ENCODE measurements at places on chromosomes 11 and 22. TPM values are rescaled to one million over a fixed set of nuclear protein-coding genes. Genes with fewer than 3 reads are reported as not detected.

DNA sequence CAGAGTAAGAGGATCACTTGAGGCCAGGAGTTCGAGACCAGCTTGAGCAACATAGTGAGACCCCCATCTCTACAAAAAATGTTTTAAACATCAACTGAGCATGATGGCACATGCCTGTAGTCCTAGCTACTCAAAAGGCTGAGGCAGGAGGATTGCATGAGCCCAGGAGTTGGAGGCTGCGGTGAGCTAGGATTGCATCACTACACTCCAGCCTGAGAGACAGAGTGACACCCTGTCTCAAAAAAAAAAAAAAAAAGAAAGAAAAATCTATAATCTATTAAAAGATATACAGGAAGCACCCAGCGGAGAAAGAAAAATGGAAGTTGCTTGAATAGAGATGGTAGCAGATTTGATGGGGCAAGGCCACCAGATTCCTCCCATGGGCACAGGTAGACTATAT is 61.8 kb downstream of the FAM83F start:
- no peak for DNase-seq

GRCh38 chr11:130834886-130835285 is 81.4 kb downstream of the SNX19 start:
- DNase-seq: no peak

GRCh38 chr22:50683994-50684371 is 11.4 kb downstream of the SHANK3 start:
- DNase-seq: no peak

- DNase-seq: no peak
Measured at GRCh38 chr22:48043581-48043980, 1281.1 kb downstream of the TBC1D22A start.

Gene NPAS4
- not detected for total RNA-seq

GRCh38 chr11:64870176-64870892 is 8.1 kb downstream of the EHD1 start:
- DNase-seq: peak; percentile 17

DNA sequence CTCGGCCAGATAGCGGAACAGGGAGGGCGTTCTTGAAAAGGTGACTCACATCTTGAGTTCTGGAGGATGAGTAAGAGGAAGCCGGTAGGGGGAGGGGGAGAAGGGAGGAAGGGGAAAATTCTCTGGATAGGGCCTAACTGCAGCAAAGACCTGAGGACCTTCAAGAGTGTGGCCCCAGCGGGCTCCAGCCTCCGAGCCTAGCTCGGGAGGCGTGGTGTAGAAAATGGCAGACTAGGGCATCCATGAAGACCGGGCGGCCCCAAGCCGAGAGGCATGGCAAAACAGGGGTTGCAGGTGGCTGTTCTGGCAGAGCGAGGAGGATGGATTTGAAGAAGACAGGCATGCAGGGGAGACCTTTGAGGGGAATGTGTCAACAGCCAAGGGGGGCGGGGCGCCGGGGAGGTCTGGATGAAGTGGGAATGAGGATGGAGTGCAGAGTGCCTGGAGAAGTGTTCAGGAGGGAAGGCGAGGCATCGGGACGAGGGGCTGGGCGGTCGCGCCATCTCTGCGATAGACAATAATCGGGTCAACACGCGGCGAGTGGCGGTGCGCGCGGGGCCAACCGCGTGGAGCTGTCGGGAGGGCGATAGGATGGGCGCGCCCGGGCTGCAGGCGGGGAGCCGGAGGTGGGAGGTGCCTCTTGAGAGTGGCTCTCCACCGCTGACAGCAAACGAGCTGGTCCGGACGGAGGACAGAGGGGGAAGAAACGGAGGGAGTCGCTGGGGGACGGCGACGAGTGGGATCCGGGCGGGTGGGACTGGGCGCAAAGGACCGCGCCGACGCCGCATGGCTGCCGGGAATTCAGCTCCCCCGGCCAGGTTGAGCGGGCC is 40.0 kb upstream of the CREB3L1 start:
- DNase-seq: peak; percentile 47

Gene SCO2
- total RNA-seq: 5.5 TPM

DNA sequence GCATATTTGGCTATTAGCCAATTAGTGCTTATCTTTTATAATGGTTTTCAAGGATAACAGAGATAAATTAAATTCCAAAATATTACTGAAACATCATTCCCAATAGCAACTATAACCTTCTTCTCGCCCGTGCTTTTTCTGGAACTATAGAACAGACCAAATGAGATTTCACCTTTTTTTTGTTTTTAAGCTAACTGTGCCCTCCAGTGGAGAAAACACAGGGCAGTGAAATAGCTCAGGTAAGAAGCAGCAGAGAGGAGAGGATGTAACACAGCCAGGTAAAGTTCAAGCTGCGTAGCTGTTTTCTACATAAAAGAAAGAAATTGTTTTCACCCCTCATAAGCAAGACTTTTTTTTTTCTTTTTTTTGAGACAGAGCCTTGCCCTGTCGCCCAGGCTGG is 28.2 kb downstream of the HSD17B12 start:
- no peak for DNase-seq

DNA sequence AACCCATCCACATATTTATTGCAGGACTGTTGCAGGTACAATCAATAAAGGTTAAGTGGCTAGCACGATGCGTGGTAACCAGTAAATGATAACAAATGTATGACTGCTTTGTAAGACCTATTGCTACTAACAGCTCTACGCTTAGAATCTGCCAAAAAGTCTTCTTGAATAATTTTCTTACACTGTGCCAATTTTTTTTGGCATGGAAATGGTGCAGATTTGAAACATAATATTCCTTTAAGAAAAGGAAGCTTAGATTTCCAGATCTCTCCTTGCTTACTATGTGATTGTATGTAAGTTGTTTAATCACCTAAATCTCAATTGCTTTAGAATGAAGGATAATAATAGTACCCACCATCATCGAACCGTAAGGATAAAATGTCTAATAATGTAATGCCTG is 192.0 kb downstream of the LRRC4C start:
- no peak for DNase-seq

- peak; percentile 71 for DNase-seq
Measured at GRCh38 chr11:67351275-67352005, 1.9 kb downstream of the POLD4 start.

GRCh38 chr22:32699001-32699582 is 102.4 kb upstream of the TIMP3 start:
- peak; percentile 15 for DNase-seq

Gene SMTN
- 60.3 TPM for total RNA-seq

DNA sequence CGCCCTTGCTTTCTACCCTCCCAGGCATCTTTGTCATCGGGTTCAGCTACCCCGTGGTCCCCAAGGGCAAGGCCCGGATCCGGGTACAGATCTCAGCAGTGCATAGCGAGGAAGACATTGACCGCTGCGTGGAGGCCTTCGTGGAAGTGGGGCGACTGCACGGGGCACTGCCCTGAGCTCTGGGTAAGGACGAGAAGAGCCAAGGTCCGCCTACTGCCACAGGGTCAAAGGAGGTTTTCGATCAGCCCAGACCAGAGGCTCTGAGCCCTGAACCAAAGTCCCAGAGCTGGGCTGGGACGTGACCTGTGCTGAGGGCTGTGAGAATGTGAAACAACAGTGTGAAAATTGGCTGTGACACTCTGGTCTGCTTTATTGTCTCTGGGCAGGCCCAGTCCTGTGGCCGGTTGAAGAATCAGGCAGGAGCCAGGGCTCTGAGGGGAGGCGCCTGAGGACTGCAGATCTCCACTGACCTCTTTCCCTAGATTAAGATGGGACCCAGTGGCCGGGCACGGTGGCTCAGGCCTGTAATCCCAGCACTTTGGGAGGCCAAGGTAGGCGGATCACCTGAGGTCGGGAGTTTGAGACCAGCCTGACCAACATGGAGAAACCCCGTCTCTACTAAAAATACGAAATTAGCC is 6.5 kb upstream of the GALR3 start:
- no peak for DNase-seq

Gene TIGD3
- not detected for total RNA-seq

DNA sequence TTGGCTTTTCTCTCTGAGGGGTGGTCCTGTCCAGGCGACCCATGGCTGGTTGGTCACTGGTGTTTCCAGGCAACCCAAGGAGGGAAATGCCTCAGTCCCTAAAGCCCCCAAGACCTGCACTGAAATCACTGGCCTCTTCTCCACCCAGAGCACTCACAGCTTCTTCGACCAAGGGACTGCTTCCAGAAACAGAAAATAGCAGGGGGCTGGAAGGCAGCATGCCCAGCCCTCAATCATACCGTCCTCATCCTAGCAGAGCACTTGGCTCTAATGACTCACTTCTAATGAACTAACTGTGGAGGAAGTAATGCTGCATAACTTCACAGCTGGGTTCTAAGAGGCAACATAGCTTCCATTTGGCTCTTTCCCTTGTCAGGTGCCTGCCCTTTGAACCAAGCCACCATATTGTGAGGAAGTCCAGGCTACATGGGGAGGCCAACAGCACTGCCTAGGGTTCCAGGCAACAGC is 27.6 kb downstream of the DKK3 start:
- DNase-seq: no peak

Gene NFAM1
- total RNA-seq: 0.89 TPM

DNA sequence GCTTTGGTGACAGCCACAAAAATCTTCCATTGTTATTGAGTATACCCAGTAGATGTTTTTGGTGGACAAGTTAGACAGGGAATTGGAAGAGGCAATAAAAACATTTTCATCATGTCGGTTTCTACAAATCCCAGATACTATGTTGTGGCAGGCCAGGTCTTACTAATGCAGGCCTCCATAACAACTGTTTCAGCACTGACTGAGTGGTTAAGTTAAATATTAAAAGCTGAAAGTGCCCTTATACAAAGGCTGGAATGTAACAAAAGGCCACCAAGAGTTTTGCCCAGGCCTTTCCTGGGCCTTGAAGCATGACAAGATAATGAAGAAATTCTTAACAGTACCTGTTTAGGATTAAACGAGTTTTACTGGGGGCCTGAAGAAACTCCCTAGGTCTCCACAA is 29.3 kb downstream of the DMC1 start:
- DNase-seq: no peak

- DNase-seq: no peak
Measured at GRCh38 chr11:85724748-85725465, 38.9 kb upstream of the CCDC89 start.

DNA sequence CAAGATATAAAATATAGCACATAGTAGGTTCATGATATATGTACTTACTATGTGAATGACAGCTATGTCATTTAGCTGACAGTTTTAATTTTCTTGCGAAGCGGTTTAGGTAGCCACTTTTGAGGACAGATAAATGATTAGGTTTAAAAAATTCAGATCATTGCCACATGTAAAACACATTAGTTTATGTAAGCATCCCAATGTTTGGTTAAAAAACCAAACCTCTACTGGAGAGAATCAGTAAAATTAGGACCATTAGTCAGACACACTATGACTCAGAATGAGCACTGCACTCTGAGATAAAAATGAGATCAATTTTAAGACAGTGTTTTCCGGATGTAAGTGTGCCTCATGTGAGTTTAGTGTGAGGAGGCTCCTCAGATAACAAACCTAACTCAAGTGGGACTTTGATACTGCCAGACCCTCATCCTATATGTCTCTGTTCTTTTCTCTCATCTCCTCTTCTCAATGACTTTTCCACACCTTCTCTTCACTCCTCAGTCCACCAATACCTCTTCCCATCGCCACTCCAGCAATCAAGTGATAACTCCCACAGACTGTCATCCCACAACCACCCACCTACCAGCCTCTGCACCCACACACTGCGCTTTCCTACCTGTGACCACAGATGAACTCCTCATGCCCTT is 6.8 kb upstream of the OR2AT4 start:
- no peak for DNase-seq

DNA sequence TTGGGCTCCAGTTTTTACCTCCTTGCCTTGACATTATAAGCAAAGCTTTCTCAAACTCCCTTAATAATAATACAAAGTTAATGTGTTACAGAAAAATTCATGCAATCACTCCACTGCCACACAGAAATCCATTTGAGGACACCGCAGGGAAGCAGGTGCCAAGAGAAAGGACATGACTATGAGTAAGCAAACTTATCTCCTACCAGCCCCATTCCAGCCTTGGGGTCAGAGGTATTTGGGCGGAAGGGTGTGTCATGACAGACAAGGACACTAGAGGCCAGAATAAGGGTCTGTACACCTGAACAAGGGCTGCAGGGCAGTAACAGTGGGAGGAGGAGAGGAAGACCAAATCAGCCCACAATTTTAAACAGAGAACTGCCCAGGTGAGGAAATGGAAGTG is 5.9 kb downstream of the GNG3 start:
- no peak for DNase-seq

GRCh38 chr22:38327805-38328204 is 10.6 kb upstream of the CSNK1E start:
- no peak for DNase-seq

GRCh38 chr11:116217006-116217405 is 555.8 kb downstream of the BUD13 start:
- DNase-seq: peak; percentile 33

Gene NNMT
- 459 TPM for total RNA-seq

DNA sequence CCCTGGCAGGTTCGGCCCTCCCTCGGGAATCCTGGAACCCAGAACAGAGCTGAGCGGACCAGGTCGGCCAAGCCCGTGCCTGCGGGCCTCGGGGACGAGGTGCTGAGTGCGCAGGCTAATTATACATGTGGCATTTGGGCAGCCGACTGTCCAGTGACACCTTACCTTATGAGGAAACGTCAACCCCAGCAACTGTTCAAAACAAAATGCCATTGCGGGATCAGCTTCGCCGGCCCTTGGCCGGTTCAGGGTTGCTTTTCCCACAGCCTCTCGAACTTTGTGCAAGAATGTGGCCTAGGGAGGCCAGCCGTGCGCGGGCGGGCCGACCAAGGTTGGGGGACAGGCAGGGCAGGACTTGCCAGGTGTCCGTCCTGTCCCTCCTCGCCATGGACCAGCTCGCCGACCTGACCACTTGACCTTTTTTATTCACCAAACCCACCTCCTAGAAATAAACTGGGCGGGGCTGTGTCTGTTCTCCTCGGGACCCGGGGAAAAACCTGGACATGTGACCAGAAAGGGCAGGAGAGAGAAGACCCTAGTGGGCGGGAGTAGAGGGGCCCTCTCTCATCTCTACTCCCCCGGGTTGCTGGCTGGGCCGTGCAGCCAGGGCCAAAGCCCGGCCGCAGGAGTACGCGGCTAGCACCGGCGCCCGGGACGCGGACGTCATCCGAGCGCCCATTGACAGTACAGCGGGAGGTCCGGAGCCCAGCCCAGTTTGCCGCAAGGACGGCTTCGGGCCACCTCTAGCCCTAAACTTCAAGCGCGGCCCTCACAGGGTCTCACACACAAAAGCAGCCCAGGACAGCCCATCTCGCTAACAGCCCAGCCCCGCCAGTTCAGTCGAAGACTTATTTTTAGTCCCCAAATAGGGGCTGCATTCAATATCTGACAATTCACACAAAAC is 134.3 kb upstream of the C11orf58 start:
- peak; percentile 70 for DNase-seq

Measured in thyroid gland (tissue), 4 donors.